ENCODE measurements at places on chromosomes 4 and X.

DNA sequence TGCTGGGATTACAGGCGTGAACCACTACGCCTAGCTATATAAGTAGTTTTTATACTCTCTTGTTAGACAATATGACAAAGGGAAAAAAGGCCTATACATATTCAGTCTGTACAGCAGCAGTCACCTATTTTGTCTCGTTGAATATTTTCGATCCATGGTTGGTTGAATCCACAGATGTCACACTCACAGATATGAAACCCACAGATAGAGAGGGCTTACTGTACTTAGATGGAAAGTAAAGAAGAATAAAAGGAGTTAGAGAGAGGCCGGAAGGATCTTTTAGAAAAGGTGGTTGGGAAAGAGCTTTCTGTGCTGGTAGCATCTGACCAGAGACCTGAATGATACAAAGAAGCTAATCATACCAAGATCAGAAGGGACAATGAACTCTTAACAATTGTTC is 38.3 kb upstream of the SPINK2 start:
- no peak for DNase-seq

DNA sequence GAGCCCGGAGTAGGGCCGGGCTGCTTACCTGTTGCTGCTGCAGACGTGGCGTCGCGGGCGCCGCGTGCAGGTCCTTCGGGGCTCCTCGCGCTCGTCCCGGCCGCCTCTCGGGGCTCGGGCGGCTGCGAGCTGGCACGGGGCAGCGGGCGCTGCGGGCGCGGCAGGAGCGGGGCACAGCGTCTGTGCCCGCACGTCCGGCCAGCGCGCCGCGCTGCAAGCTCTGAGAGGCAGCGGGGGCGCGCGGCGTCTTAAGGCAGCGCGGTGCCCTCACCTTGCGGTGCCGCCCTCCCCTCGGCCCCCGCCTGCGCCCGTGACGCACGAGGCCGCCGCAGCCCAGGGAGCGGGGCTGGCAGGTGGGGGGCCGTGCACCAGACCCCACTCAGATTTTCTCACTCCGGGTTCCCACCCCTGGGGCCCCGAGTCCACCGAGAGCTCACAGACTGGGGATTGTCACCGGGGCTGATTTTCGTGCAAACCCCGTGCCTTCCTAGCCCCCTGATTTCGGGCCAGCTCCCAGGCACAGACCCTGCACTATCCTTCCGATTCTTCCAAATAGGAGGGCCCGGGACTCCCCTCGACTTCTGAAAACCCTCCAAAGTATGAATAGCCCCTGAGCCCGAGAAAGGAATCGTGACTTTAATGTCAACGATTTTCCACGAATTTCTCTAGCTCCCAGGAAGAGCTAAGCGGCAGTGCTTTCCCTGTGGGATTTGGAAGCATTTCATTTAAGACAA is at the start of gene GPR101:
TSS of gene GPR101 (minus strand) at position 222 of the 734 bp plus-strand sequence. CDS start 2,321 bp downstream, outside the sequence.
- no peak for DNase-seq

DNA sequence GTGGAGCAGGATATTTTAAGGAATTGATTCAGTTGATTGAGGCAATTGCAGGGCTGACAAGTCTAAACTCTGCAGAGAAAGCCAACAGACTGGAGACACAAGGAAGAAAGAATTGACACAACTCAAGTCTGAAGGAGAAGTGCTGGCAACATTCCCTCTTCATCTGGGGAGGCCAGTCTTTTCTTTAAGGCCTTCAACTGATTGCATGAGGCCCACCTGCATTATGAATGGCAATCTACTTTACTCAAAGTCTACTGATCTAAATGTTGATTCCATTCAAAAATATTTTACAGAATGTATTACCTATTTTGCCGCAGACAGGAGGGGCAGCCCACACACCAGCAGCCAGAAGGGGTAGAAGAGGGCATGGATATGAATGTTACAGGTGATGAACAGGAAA is 425.2 kb downstream of the PCDH10 start:
- no peak for DNase-seq

GRCh38 chr4:163415668-163416067 is 57.9 kb downstream of the TKTL2 start:
- DNase-seq, result no peak

DNA sequence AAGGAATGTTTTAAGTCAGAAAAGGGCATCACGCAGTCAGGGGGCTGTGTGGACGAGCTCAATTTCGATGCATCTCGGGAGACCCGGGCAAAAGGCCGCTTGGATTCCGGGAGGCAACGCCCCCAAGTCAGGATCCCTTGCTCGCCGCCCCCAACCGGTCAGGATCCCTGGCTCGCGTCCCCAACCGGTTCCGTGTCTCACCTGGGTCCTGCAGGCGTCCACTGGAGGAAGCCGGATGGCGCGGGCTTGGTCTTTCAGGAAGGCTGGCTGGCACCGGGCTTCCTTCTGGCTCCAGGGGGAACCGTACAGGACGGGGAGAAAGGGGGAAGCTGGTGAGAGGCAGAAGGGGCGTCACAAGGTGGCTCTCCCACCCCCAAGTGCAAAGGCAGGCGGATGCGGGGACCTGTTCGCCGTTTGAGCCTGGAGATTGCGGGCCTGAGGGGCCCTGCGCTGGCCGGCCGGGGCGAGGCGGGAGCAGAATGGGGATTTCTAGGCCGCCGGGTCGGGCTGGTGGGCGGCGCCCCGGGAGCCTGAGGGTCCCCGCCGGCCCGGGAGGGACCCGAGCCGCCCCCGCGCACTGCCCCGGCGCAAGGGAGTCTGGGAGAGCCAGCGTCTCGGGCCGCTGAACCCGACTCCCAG is 84.7 kb downstream of the HPRT1 start:
- DNase-seq, result no peak

- DNase-seq, result no peak
Measured at GRCh38 chr4:173185847-173186510, 17.4 kb downstream of the GALNT7 start.

- DNase-seq, result no peak
Measured at GRCh38 chr4:169238445-169238844, 32.3 kb downstream of the SH3RF1 start.

GRCh38 chr4:141047228-141047884 is 85.9 kb downstream of the RNF150 start:
- DNase-seq, result no peak

Measured in stimulated activated CD4-positive, alpha-beta T cell treated with anti-CD3 and anti-CD28 coated beads, Interleukin-1b, Interleukin-23, amount 100 ng/mL, for 4 hours (primary cell).